ENCODE measurements at places on chromosomes 6 and 20.

DNA sequence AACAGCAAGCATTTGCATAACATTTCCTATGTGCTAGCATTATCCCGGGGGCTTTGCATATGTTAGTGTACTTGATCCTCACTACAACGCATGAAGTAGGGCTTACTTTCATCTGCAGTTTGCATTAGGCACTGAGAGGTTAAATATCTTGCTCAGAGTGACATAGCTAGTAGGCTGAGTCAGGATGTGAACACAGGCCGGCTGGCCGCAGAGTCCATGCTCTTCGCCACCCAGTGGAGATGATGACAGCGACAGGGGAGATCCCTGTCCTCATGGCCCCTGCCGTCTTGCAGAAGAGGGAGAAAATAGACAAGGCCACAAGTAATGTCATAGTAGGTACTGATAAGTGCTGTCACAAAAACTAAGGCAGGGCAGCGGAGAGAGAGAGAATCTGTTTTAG lies 46.9 kb downstream of the LYRM4 start:
- no peak for DNase-seq

DNA sequence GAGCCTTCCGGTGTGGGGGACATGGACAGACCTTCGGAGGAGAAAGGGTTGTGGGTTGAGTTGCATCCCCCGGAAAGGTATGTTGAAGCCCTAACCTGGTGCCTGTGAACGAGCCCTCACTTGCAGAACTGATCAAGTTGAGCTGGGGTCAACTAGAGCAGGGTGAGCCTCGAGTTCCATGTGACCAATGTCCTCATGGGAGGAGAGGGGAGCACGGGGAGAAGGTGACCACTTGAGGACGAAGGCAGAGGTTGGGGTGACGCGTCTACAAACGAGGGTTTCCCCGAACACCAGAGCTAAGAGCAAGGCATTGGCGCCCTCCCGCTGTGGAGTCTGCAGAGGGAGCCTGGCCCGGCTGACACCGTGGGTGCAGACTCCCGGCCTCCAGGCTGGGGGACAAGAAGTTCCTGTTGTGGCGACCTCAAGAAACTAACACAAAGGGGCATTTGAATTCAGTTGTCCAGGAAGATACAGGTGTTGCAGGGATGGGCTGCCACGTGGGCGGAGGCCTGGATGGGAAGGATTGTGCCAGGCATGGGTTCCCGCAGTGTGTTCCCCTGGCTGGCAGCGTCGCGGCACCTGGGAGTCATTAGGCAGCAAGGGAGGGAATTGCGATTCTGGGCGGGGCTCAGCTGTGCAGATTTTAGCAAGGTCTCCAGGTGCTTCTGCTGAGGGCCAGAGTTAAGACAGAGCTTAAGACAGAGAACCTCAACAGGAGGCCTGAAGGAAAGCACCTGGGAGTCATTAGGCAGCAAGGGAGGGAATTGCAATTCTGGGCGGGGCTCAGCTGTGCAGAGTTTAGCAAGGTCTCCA lies 20.4 kb upstream of the UNC93A start:
- no peak for DNase-seq

GRCh38 chr6:3290149-3290930 lies 31.6 kb downstream of the PSMG4 start:
- no peak for DNase-seq

DNA sequence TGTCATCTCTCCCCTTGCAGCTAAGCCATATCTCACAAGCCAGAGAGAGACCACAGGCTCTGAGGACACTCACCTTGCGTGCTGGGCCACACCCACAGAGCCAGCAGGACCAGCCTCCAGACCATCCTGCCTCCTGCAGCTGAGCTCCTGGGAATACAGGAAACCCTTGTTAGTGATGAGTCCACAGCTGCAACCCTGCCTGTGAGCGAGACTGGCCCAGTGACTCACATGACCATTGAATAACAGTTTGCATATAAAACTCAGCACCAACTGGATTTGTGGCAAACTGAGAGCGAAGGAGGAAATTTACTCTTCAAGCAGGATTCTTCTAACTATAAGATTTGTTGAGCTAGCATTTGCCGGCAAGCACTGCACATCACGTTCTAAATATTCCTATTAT lies 3.0 kb downstream of the THBS2 start:
- peak; percentile 74 for DNase-seq

DNA sequence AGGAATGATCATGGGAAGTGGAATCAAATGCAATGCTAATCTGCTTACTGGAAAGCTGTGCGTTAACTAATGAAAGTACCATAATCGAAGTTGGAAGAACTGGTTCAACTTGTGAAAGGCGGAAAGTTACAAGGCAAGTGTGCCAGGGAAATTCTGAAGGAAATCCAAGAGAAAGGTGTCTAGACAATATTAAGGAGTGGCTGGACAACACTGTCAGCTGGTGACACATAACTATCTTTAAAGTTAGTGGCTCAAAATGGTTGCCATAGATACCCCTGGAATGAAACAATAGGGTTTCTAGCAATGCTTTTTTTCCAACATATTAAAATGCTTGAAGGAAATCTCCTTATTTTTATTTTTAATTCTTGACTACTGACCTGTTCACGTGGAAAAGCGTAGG lies 90.4 kb downstream of the BMP2 start:
- no peak for DNase-seq

- no peak for DNase-seq
These were observed 38.1 kb downstream of the RNF144B start for GRCh38 chr6:18425218-18425617.

GRCh38 chr20:59567585-59568508 lies 36.5 kb upstream of the PHACTR3 start:
- DNase-seq, result no peak

Data from foreskin melanocyte (primary cell).